ENCODE measurements at places on chromosomes 11 and 22. TPM values are rescaled to one million over a fixed set of nuclear protein-coding genes. Genes with fewer than 3 reads are reported as not detected.

OR5A1 gene
- not detected for total RNA-seq

OR4A16 gene
- not detected for total RNA-seq

CABP4 gene
- 11.5 TPM for total RNA-seq

- no peak for DNase-seq
These were observed 175.2 kb downstream of the DBX1 start for GRCh38 chr11:19985111-19985510.

DNA sequence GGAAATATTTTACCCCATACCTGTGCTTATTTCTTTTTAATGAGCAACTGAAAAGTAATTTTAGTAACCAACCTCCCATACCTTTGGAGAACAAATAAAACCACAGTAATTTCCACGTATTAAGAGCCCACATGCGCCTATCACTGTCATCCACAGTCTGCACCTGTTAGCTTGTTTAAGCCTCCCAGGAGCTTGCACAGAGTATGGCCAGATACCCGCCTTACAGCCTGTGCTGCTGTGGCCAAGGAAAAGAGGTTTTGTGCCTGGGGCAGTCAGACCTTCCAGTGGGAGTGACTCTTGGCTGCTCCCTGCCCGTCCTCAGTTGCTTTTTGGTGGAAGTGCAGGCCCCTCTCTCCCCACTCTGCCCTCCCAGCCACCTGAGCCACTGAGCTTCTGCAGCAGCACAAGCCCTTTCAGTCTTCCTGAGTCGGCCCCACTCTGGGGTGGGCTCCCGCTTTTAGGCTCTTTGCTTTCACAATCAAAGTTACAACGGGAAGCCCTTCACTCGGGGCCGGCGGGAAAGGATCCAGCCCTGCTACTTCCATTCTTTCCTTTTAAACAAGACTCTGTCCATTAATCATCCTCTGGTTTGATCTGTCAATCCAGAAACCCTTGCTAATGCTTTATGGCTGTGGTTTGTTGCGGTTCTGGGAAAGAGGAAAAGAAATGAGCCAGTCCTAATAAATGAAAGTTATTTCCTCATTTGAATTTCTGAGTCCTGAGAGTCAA lies 308.8 kb downstream of the TBC1D22A start:
- DNase-seq = no peak

GRCh38 chr11:64358536-64358906 lies 441 bp upstream of the RPS6KA4 start:
- DNase-seq = no peak

FAR1 gene
- 87.7 TPM for total RNA-seq

DNA sequence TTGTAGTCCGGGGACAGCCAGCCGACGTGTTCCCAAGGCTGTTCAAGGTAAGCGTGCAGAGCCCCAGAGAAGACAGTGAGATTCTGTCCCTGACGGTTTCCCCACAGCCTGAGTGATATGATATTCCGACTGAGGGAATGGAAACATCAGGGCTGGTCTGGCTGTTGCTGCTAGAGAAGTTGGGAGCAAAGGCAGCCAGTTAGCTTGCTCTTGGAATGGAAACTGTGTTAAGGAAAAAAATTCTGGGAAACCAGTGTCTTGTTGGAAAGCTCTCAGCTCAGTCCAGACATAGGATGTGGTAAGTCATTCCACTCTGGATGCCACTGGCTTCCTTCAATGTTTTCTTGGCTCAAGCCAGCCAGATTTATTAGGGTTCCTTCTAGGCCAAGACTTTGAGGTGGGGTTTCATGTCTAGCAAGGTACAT lies 8.8 kb downstream of the CRY2 start:
- no peak for DNase-seq
